ENCODE measurements at places on chromosomes 2 and 18.
A peak's percentile ranks its signal among the peaks of the same experiment; 100 is the strongest.

DNA sequence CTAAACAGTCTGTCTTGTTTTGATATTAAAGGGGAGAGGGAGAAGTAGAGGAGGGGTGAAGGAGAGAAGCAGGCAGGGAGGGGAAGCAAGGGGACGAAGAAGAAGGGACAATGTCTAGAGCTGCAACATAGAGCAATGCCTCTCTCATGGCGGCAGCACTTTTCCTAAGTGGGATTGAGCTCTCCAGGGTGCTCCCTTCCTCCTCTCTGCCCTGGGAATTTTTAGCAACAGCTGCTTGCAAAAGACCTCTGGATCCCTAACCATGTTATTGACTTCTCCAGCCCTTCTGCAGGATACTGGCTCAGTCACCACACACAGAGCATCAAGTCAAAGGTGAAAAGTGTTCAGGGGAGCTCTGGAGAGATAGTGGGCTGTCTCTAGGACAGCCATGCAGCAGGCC, 734.9 kb downstream of the EPHA4 start:
- no peak for DNase-seq

- DNase-seq: no peak
Measured at GRCh38 chr2:168056242-168056787, 191.1 kb downstream of the STK39 start.

- DNase-seq: no peak
Measured at GRCh38 chr2:208255557-208256106, 761 bp upstream of the IDH1 start.

DNA sequence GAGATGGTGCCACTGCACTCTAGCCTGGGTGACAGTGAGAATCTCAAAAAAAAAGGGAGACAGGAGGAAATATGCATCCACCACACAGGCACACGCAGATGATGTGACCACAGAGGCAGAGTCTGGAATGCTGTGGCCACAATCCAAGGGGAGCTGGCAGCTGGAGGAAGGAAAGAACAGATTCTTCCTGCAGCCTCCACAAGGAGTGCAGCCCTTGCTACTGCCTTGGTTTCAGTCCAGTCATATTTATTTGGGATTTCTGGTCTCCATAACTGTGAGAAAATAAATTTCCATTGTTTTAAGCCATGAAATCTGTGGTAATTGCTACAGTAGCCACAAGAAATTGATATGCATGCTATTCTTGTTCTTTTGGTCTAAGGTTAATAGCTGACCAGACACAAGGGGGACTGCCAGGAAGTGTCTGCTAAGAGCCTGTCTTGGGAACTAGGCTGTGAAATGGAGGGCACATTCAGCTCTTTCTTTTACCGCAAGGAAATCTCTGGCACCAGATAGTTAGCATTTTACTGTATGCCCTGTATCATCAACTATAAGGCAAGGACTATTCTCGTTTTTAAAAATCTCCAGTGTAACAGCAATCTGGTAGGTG, 133.1 kb upstream of the SEC11C start:
- DNase-seq: no peak

DNA sequence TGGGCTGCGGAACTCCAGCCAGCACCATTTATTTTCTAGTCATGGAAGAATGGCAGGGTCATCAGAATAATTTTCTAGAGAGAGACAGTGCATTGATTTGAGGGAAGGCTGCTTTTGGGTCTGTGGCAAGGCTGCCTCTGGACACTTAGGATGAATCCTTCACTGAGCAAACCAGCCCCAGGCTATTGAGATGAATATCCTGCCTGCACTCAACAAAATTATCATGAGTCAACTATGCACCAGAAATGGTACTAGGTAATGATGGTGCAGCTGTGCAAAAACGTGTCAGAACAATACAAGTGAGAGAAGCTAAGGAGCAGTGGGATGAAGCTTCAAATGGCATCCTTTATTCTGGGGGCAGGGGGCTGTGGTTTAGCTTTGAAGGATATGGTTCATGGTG, 115.8 kb downstream of the SPHKAP start:
- DNase-seq: no peak

- DNase-seq: no peak
Measured at GRCh38 chr18:54358495-54359040, 862 bp downstream of the C18orf54 start.

DNA sequence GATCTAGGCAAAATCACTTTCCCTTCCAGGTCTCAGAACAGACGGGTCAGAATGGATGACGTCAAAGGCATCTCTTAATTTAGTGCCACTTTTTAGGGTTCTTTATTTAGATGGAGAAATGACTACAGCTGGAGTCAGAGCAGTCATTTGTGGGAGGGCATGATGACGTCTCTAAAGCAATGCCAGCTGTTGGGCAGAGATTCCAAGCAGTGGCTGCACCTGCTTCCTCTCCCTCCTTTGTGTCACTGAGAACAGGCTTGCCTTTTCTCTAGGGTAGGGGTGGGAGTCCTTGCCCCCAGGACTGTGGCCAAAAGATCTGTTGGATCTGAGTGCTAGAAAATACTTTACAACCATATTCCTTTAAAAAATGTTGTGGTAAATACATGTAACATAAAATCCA, 28.7 kb upstream of the SKOR2 start:
- DNase-seq: no peak

DNA sequence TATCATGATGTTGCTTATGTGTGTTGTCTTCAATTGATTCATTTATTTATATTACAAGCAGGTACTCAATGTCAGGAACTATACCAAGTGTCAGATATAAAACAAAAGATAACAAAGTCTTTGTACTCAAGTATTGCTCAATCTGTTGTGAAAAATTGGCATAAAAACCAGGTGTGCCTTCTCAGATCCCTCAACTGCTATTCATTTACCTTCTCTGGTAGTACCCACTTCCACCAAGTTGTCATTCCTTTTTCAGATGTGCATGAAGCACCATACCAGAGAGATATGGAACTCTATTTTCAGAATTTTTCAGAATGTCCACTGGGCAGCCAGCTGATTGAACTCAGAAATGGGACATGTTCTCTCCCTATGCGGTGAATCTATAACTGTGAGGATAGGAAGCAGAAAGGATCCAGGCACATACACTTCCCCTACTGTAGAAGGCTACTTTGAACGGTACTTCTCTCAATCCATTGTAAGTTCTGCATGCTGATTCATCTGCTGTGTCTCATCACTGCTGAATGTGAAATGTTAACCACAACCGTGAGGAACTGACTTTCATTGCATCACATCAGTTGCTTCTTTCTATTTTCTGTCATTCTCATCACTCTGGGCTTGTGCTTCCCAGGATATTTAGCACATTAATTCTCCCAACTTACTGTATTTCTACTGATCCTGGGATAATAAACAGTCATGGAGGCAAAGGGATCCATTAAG, 1621.3 kb downstream of the SUCLG1 start:
- no peak for DNase-seq

DNA sequence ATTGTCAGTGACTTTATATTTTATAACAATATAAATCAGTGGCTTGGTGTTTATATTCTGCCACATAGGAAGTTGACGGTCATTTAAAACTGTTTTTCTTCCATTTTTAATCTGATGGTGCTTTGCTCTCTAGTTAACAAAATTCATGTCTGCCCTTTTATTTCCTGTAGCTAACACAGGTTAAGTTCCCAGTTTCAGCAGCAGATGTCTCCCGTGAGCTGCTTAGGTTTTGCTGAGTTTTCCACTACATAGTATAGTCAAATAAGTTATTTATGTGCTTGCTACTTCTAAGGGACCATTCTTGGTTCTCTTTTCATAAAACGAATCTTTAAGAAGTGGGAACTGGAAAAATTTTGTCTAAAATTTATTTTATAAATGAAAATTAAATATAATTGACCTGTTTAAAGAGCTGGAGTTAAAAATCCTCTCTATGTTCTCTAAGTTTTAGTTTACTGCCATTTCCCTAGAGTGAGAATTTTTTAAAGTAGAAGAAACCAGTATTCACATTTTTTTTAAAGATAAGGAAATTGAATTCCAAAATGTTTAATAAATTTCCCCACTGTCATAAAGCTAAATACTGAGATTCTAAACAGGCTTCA, 20.6 kb downstream of the HTR2B start:
- peak; percentile 54 for DNase-seq

DNA sequence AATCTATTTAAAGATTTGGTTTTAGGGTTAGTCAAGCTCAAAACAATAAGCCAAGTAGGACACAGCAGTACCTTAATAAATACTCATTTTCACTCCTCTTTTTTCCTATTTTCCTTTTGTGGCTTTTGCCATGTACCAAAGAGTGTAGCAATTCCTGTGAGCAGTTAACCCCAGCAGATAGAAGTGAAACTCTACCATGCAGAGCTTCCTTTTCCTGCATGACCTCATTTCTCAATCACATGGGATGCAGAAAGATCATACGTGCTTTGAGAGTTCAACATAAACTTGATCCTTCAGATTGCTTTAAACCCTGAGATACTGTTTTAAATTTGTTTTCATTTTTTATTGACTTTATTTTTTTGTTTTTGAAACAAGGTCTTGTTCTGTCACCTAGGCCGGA, 99.1 kb upstream of the ARHGAP15 start:
- no peak for DNase-seq

GRCh38 chr2:197258580-197258979, 52.0 kb downstream of the ANKRD44 start:
- no peak for DNase-seq

- no peak for DNase-seq
Measured at GRCh38 chr2:222535477-222535876, 111.1 kb downstream of the SGPP2 start.

DNA sequence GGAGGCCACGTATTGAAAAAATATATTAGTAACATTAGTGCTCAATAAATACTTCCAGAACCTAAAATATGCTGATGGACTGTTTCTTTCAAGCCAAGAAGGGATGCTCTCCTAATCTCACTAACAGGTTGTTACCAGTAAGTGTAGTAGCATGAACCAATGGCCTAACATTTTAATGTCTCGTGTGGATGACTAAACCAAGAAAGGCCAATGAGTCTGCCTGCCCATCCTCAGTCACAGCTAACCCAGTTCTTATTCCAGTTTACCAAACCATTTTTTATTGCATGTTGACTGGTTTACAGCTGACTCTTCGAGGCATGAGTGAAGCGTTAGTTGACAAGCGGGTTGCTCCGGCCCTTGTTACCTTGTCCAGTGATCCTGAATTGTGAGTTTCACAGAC, 45.1 kb upstream of the TNFRSF11A start:
- no peak for DNase-seq

All from activated T-cell treated with anti-CD3 and anti-CD28 coated beads, Interleukin-2, amount 50 U/mL, for 1 hour (primary cell).